CD4-positive, alpha-beta memory T cell (primary cell): ENCODE measurements at places on chromosomes 7 and 10.

DNA sequence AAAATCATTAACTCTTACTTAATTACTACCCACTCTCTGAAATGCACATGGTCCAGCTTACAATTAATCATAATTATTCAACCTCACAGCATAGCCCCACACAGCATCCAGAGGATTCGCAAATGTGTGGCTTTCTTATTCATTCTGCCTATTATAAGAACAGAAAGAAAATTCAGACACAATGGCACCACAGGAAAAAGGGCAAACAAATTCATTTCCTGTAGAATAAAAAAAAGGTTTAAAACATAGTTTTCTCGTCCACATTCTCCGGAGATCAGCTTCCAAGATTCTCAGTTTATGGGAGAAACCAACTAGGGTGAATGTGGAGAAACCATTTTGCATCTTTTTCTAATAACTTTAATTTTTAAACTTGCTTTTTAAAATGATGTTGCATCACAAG is 201.6 kb downstream of the PARD3 start:
- DNase-seq, result no peak

DNA sequence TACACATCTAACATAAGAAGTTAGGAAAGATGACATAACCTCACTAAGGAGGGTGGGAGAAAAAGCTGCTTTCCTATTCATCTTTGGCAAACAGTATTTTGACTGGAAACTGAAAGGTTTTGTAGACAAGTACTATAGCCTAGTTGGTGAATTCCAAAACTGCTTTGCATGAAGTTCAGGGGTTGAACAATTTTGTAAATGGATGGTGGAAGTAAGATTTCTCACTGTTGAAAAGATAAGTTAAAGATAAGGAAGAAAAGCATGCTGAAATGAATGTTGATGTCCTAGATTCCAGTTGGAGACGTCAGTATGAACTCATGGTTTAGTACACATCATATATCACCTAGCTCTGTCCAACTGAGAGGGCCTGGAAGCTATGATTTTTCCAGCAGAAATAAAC is 159.1 kb upstream of the FEZF1 start:
- no peak for DNase-seq

DNA sequence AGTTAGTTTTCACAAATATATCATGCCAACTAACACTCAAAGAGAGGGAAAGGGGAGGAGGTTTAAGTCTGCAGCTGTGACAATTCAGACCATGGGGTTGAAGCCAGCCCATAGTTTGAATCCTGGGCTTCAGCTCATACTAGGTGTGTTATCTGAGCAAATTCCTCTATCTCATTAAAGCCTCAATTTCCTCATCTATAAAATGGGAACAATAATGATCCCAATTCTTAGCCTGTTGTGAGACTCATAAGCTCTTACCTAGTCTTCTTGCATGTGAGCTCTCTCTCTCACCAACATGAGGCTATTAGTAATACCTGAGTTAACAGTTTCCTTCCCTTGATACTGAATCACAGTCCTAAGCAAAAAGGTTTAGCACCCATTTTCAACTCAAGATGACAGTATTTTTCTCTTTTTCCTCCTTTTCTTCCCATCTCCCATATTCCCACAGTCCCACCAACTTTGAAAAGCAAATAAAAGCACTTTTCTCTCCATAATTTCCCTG is 49.8 kb downstream of the NUDCD3 start:
- DNase-seq, result no peak

- DNase-seq, result no peak
Observed at GRCh38 chr10:121927318-121927840, 452 bp downstream of the ATE1 start.

DNA sequence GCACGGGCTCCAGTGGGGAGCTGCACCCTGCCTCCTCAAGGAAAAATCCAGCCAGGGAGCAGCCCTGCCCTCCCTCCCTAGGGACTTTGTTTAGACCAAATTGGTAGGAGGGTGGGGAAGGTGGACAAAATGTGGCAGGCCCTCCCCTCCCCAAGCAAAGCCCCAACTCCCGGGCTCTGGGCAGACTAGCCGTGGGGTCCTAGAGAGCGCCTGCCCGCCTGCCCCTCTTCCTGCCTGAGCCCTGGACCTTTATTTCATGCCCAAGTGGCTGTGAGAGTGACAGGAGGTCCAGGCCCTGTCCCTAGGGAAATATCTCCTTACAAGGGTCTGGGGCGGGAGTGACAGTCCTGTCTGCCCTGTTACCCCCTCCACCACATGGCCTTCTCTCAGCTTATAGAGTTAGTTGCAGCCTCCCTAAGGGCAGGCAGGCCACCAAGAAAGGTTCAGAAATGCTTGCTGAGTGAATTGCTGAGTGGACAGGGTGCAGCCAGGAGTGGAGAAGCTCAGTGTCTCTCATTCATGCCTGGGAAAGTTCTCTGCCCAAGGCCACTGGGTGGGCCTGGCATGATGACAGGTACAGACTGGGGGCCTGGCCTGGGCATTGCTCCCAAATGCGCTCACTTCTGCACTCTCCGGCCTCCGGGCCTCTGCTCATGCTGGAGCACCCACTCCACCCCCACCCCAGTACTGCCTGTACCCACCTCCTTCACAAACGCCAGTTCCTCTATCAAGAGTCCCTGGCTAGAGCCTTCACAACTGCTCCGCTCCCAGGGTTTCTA is 25.2 kb downstream of the DNAJB12 start:
- DNase-seq, result no peak

DNA sequence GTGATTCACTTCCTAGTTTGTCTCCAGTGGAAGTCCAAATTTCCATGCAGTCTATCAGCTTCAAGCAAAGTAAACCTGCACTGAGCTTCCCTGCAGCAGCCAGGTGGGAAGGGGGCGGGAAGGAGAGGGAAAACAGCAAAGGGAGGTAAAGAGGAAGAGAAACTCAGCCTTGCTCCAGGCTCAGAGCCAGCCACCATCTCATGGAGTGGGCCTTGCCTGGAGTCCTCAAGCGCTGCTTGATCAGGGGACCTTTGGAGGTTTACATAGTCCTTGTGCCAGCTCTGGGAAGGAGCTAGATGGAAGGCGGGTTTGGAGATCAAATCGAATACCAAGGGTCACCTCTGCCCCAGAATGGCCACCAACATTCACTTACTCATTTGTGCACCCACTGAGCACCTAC is 7.4 kb downstream of the CRTAC1 start:
- no peak for DNase-seq

DNA sequence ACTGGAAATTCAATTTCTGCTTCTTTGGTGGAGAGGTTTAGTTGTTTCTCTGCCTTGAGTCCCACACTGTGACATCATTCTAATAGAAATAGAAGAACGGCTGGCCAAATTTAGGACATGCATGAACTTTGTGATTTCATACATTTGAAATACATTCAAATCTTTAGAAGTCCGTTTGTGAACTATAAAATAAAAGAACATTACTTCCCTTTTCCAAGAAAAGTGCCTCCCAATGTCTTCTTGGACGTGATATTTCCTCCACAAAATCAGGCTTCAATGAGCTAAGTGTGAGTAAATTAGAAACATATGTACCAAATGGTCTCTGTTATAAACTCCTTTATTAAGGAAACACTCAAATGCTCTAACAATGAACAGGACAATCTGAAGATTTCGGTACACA is 314.5 kb upstream of the AKR1E2 start:
- DNase-seq, result no peak

DNA sequence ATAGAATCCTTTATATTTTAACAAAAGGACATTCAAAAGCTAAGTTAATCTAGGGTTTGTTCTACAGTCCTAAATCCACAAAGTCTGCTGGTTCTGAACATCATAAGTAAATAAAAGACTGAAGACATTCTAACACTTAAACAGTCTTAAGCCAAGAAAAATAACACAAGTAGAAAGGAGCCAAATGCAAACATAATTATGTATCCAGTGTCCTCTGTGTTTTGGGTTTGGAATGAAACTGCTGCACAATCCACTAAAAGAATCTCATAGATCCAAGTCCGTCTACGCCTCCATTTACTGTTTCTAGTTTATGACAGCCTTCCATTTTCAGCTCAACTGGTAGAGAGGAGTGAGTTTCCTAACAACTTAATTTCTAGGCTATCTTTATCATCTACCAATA is 623.6 kb upstream of the FZD8 start:
- DNase-seq, result no peak

- no peak for DNase-seq
Observed at GRCh38 chr7:150586068-150586784, 19.0 kb downstream of the GIMAP4 start.

DNA sequence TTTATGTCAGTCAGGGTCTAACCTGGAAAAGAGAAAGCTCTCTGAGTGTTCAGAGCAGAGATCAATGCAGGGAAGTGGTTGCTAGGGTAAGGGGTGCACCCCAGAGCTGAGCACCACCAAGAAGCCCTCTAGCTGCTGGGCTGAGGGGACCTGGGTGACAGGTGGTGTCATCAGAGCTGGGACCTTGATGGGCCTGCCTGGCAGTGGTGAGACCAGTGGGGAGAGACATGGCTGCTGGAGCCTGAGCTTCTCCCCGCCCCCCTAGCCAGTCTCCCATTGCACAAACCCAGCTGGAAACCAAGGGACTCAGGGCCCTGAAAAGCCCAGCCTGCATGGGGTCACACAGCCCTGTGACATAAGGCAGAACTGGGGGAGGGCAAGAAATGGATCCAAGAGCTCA is 49.1 kb upstream of the OSBPL3 start:
- no peak for DNase-seq

DNA sequence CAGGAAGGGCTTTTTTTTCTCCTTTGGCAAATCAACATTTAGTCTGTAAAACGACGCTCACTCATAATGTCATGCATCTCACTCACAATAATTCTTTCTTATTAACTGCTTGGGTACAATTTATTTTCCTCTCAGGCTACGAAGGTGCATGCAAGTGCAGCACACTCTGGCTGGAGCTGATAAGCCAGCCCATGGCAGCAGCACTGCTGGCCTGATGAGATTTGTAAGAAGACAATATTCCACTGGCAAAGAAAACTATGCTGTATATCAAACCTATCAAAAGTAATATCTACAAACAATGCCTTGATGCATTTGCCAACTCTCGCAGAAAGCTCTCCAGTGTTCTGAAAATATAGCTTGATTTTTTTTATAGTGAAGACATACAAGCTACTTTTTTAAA is 170.0 kb upstream of the PHF14 start:
- DNase-seq, result no peak

- no peak for DNase-seq
Observed at GRCh38 chr10:14063531-14064285, 267.0 kb downstream of the FRMD4A start.

DNA sequence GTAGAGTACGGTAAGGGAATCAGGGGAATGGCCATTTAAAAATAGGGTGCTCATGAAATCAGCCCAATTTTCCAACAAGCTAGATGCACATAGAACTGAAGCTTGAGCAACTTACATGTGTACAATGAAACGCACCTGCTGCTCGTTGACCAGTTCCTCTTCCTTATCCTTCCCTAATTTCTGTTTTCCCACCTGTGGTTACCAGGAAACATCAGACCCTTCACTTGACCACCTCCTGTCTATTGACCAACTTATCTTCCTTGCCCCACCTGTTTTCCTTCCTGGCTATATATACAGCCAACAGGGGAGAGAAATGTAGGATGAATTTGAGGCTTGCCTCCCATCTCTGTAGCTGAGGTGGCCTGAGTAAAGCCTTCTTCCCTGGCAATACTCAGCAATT is 37.8 kb upstream of the RAPGEF5 start:
- DNase-seq, result no peak

GRCh38 chr7:55486192-55486590 is 86.1 kb downstream of the VOPP1 start:
- no peak for DNase-seq

GRCh38 chr7:23928418-23928775 is 218.4 kb downstream of the STK31 start:
- no peak for DNase-seq

DNA sequence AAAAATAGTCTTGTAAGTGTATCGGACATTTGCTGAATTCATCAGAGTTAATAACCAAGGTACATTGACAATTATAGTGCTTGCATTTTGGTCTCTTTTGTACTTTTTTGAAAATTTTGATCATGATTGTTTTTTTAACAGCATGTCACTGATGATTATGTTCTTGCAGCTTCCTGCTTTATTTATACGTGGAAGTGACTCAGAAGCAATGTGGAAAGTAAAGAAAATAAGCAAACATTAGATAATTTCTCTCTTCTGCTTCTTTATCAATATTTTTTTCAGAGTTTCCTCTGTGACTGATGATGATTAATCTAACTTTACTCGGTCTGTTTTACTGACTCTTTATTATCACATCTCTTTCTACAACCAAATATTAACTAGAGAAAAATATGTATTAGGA is 1351.9 kb downstream of the REEP3 start:
- DNase-seq, result no peak

- DNase-seq, result no peak
Observed at GRCh38 chr7:105611856-105612775, 30.8 kb upstream of the EFCAB10 start.

GRCh38 chr7:3078514-3078913 is 34.8 kb upstream of the CARD11 start:
- no peak for DNase-seq

DNA sequence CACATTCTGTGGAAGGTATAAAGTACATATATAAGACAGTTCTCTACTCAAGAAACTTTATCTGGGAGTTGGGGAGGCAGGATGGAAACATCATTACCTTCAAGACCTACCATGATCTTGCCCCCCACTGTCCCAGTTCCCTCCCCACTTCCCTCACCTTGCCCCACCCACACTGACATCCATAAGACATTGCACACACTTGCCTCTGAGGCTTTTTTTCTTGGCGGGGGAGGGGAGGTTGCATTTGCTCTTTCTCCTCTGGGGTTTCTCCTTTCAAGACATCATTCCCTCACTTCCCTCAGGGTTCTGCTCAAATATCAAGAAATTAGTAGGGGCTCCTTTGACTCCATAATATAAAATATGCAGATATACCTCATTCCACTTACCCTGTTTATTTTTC is 276.0 kb downstream of the ARL4A start:
- no peak for DNase-seq

GRCh38 chr10:649798-650440 is 39.5 kb downstream of the DIP2C start:
- no peak for DNase-seq

- no peak for DNase-seq
Observed at GRCh38 chr10:92809840-92810239, 38.5 kb upstream of the EXOC6 start.

DNA sequence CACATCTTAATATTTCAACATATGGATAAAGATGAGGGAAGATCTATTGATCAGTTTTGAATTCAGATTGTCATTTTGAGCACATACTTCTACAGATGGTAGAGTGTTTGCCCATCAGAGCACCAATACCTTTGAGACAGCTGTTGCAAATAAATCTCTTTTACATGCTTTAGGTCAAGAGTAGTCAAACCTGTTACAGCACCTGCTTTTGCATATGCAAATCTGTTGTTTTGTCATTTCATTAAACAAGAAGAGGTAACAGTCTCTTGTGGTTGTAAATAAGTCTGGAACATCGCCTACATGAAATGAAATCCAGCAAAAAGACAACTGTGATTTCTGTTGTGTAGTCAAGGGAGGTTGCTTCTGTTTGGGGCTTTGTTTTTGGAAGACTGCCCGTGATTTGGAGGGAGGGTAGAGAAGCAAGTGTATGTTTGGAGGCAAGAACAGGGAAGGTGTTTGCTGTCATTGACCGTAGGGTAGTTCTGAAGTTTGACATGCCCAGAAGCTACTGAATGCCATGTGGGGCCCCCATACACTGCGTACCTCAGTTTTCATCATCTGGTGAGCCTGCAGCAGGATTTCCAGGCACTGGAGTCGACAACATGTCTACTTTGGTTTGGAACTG is 233.6 kb upstream of the PPP1R3A start:
- DNase-seq, result no peak
